ENCODE measurements at places on chromosomes 5 and 9.
A peak's percentile ranks its signal among the peaks of the same experiment; 100 is the strongest.

DNA sequence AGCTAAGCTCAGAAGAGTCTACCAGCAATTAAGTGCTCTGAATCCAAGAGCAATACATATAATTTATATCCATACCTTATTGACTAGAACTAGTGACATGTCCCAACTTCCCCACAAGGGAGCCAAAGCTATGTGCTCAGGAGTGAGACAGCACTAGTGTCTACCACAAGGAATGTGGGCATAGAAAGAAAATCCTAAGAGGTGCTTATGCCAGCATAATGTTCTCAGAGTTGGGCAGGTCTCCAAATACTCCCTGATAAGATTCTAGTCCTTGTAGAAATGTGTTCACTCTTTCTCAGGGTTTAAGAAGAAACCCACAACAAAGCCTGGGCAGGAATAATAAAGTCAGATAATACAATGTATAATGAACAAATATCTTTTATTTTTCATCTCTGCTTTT is 275.1 kb downstream of the BRINP1 start:
- no peak for DNase-seq

DNA sequence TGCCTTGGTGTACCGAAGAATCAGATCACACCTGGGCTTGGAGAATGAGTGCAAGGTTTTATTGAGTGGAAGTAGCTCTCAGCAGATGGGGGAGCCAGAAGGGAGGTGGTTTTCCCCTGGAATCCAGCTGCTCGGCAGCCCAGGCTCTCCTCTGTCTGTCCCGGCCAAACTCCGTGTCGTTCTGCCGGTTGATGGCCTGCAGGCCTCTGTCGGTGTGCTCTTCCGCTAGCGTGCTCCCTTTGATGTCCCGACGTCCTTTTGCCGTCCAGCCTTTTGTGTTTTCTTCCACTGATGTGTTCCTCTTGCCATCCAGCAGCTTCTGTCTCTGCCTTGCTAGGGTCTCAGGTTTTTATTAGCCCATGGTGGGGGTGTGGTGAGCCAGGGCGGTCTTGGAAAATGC is 28.0 kb upstream of the MIER3 start:
- no peak for DNase-seq

DNA sequence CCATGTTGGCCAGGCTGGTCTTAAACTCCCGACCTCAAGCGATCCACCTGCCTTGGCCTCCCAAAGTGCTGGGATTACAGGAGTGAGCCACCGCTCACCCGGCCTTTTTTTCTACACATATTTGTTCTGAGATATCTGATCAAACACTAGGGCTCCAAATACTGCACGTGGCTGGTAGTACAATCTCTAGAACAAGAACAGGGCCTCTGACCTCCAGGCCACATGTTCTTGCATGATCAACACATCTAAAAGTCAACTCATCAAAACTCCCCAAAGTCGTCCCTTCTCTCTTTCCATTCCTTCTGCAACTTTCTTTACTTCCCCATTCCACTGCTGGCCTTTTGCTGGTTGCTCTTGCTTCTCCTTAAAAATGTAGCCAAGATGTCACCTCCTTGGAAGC is 113.3 kb upstream of the LHFPL2 start:
- DNase-seq: no peak

DNA sequence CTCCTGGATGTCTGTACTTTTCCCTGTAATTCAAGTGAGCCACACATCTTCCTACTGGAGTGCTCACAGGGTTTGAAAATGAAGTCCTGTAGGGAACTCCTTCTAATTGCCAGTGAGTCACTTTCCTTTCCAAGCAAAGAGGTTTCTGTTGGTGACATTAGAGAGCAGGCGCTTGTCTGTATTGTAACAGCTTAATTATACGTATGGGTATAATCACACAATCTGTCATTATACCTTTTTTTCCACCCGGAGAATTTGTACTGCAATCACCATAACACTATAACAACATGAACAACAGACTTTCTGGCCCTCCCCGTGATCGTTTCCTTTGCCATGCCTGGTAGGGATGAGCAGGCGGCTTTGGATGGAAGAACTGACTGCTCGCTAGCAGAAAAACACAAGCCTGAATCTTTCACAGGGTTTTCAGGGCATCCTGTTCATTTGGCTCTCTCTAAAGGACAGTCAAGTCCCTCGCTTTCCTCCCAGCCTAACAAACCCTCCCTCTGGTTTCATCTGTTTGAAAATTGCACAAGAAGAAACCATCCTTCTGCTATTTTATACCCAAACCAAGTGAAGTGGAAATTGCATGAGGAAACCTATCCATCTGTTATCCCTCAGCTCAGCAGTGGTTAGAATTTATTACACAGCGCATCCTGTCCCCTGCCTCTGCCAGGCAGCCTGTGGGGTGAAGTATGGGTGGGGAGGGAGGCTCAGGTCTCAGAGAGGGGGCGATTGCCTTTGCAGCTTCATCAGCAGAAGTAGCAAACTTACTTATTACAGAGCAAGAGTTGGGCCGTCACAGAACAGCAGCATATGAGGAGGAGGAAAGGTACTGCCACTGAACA is 307.0 kb upstream of the TLE4 start:
- DNase-seq: no peak

DNA sequence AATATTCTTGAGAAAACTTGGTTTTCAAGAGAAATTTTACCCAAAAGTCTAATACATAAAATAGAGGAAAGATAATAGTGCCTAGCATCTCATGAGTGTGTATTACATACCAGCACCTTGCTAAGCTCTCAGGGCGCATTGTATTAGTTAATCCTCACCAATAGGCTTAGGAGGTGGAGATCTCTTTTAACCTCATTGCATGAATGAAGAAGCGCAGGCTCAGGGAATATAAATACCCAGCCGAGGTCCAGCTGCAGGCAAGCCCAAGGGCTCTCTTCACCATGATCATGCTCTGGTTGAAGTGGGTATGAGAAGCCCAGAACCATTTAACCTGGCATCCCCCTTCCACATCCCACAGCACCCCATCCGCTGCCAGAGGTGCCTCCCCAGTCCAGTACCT is 46.0 kb downstream of the CAMK2A start:
- no peak for DNase-seq

GRCh38 chr9:17521100-17521855 is 57.6 kb upstream of the SH3GL2 start:
- no peak for DNase-seq

DNA sequence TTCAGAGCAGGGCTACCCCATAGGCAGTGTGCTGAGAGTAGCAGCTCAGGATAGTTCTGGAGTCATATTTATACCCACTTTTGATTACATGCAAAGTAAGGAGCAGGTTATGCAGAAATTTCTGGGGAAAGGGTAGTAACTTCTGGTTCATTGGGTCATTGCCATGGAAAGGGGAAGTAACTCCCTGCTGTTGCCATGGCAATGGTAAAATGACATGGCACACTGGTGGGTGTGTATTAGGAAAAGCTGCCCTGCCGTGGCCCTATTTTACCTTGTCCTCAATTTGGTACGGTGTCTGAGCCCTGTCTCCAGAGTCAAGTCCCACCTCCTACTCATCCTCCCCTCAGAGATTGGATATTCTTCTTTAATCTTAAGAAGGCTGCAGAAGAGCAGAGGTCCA is 526.7 kb upstream of the TYRP1 start:
- DNase-seq: no peak

GRCh38 chr9:94818178-94818541 is 91.7 kb downstream of the AOPEP start:
- DNase-seq: no peak

- DNase-seq: no peak
Observed at GRCh38 chr9:33143241-33143661, 23.9 kb downstream of the B4GALT1 start.

GRCh38 chr5:97096191-97096590 is 46.2 kb downstream of the LIX1 start:
- DNase-seq: no peak

DNA sequence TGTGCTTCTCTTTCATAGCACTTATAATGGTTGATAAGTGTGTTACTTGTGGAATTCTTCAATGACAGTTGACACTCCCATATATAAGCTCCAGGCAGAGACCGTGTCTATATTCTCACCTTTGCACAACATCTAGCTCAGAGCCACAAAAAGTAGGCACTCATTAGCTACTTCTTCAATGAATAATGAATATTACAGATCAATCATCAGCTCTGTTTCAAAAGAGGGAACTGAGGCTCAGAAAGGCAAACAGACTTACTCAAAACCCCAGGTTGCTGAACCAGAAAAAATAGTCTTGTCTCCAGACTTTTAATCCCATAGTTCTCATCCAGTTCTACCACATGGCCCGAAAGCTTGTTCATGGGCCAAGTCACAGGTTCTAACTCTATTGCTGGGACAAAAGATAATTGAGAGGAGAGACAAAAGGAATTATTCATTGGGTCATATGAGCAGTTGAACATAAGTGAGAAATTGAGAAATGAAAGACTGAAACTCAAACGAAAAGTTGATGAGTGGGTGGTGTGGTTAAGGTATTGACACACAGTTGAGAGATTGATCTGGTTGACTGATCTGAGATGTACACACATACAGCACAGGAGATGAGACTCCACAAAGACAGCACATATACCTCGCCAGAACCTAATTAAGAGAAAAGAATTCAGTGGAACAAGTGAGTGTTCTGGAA is 381.6 kb downstream of the EFNA5 start:
- peak; percentile 44 for DNase-seq

DNA sequence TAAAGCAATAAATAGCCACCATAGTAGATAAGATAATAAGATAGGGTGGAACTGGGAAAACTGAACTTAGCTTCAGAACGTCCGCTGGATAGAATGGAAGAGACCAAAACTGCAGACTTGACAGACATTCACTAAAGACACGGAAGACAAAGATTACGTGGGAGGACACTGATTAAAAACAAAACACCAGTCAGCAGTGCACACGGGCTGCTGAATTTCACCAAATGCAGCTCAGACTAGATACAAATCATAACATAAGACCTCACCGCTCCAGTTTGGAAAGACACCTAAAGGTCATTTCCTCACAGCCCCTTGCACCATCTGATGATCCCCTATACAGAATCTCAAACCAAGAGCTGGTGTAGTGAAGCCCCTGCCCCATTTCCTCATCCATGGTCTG is 2.9 kb upstream of the OR2Y1 start:
- DNase-seq: no peak

DNA sequence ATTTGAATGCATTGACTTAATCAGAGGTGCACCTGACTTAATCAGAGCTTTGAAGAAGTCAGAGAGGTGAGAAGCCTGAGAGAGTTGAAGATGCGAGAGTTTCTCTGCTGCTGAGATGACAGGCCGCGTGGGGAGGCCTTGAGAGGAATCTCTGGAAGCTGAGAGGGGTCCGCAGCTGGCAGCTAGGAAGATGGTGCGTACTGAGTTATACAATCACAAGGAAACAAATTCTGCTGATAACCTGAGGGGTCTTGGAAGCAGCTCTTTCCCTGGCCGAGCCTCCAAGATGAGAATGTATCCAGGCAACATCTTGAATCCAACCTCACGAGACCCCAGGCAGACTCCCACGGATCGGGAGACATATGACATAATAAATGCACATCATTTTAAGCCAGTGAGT is 91.7 kb downstream of the SPATA31A6 start:
- no peak for DNase-seq

DNA sequence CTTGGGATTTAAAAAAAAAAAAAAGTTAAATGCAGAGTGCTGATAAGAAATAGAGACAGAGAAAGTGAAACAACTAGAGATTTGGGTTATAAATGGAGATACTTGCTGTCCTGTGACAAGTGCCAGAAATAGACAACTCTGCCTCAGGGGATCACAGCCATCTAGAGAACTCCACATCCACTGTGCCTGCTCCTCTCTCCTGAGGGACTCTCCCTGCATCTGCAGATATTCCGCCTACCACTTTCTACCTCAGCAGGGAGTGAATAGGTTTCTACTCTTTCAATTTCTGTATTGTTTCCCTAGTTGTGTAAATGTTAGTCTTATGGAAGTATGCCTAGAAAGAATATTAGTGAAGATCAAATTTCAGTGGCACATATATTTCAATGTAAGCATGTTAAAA is 307.2 kb downstream of the HTR1A start:
- no peak for DNase-seq

GRCh38 chr9:15271403-15271802 is 35.6 kb downstream of the TTC39B start:
- no peak for DNase-seq

GRCh38 chr5:122924203-122924602 is 78.8 kb downstream of the SNX24 start:
- DNase-seq: no peak

GRCh38 chr5:164235300-164235891 is 730.0 kb downstream of the MAT2B start:
- no peak for DNase-seq

DNA sequence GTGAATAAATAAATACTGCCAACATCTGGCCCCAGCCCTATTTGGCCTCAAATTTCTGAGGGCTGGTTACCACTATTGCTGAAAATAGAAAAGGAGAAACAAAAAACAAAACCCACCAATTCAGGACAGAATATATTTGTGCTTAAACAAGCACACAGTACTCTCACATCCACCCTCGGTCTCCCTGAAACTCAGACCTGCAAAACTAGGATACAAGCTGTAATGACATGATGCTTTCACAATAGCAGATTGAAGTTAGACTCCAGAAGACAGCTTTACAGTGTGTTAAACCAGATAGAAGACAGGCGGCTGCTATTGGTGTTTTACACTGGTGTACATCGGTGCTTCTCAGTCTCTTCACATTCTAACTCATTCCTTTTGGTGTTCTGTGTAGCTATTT is 214.9 kb upstream of the DMRT1 start:
- DNase-seq: no peak

DNA sequence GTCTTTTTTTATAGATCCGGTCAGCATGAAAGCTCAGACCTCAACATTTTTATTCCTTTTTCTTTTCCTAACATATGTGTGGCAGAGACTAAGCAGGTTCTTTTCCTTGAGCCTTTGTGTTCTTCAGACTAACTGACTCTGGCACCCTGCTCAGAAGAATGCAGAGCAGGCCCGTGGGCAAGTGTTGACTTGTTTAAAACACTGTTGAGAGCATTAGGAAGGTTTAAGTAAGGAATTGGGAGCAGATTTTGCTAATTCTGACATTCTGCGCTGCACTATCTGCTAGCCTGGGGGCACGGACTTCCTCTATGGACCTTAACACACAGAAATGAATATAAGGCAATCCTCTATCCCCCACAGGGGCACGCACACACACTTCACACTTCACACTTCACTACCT is 182.5 kb upstream of the PIK3R1 start:
- DNase-seq: no peak

GRCh38 chr5:114789773-114790402 is 379.8 kb downstream of the TRIM36 start:
- DNase-seq: no peak

Data from GM06990 (cell line).